ENCODE measurements at places on chromosomes 12 and 14.

- no peak for DNase-seq
These were observed 44.2 kb upstream of the MANSC4 start for GRCh38 chr12:27824126-27824842.

- DNase-seq, result no peak
These were observed 30.6 kb upstream of the TMX1 start for GRCh38 chr14:51209457-51209856.

- no peak for DNase-seq
These were observed 9.2 kb upstream of the FGF23 start for GRCh38 chr12:4388662-4389061.

- no peak for DNase-seq
These were observed 63.1 kb downstream of the LRRC9 start for GRCh38 chr14:59983048-59983447.

DNA sequence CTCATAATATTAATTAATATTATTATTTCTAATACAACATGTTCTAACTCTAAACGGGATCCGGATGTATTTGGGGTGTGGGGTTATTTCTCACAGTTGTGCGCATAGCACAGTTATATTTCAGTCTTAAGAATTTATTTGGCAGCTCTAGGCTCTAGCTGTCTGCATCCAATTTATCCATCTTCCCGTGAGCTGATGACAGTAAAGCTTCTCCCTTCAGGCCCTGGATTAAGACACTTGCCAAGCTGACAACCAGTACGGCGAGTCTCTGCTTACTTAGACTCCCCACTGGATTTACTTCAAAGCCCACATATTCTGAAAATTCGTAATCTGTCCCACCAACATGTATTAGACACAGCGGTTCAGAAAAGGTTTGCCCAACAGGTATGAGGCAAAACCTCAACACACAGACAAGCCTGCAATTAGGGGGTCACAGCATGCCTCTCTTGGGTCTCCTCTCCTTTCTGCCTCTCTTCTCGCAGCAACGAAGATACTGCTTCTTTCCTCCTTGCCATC is 232.9 kb upstream of the TMTC1 start:
- DNase-seq, result no peak

GRCh38 chr12:75554556-75554880 is 43.1 kb upstream of the KRR1 start:
- DNase-seq, result no peak

DNA sequence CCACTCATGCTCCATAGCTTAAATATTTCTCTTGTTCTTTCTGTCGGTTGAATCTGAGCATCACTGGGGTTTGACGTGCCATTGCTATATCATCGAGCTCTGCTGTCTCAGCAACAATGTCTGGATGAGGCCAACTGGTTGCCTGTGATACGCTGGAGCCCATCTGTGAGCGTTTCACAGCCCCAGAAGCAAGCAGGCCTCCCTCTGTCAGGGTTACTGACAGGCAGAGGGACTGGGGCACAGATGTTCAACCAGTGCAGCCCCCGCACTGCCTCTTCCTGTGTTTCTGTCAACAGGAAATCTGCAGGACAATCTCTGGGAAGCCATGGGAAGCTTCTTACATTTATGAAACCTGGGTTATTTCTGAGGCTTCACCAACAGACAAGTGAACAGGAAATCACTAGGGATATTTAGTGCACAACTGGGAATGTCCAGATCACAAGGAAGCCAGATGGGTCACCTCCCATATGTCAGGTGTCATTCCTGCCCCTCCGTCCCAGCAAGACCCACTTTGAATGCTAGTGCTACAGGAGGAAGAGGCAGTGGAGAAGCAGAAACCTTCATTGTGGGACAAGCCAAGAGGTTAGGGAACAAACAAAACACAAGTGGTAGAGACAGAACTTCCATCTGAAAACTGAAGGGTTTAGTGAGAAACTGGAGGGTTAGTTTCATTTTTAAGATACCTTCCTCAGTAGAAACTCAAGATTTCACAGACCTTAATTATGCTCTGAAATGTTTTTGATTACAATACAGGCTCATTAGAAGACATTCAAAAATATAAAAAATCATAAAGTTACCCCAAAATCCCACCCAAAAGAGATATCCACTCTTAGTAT is 24.1 kb downstream of the DMAC2L start:
- DNase-seq, result no peak

DNA sequence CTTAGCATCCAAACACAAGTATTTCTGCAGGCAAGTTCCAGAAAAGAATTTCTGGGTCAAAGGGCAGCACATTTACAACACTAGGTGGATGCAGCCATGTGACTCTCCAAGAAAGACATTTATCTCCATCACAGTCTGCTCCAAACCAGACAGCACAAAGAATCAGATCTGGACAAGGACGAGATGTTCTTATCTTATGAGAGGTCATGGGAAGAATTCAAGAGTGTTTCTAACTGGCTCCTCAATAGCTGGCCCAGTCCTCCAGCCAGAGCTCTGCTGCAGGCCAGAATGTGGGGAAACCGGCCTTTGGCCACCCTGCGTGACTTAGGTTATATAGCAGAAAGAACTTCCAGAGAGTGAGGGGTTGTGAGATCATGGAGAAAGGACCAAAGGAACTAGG is 17.4 kb downstream of the TMEM119 start:
- no peak for DNase-seq

DNA sequence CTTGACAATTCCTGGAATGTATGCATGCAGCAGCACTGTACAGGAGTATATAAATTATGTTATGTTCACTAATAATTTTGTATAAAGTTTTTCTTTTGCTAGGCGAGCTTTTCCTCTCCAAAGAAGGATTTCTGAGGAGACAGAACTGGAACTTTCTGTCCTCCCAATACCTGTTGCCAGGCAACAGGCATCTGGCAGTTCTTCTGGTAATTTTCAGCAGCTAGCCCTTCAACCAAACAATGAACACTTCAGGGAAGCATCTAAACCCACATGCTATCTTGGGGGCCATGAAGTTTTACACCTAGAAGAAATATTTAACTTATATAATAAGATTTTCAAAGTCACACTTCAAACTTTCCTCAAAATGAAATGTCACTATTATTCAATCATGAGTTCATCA is 162.9 kb upstream of the SYT10 start:
- no peak for DNase-seq

GRCh38 chr12:98084391-98084790 is 431.0 kb upstream of the TMPO start:
- DNase-seq, result no peak

- DNase-seq, result no peak
These were observed 12.6 kb downstream of the DTX1 start for GRCh38 chr12:113069149-113069548.

DNA sequence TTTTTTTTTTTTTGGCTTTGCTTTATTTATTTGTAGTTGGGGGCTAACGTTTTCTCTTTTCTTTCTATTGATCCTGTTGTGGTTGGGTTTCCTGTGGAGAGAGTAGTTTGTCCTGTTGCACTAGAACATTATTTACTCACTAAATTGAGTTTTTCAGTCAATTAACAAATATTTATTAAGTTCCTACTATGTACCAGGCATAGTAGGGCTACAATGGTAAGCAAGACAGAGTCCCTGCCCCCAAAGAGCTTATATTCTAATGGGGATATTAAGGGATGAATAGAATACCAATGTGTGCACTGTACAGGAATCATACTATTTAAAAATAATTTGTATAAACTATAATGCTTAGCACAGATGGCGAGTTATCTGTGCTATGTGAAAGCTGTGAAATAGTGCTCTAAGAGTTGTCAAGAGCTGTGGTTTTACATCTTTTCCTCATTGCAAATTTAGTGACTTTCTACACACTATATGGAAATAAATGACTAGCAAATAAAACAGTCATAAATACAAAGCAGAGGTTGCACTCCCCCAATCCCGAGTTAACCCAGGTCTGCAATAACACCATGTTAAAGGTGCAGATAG is 94.9 kb downstream of the GPR135 start:
- DNase-seq, result no peak

DNA sequence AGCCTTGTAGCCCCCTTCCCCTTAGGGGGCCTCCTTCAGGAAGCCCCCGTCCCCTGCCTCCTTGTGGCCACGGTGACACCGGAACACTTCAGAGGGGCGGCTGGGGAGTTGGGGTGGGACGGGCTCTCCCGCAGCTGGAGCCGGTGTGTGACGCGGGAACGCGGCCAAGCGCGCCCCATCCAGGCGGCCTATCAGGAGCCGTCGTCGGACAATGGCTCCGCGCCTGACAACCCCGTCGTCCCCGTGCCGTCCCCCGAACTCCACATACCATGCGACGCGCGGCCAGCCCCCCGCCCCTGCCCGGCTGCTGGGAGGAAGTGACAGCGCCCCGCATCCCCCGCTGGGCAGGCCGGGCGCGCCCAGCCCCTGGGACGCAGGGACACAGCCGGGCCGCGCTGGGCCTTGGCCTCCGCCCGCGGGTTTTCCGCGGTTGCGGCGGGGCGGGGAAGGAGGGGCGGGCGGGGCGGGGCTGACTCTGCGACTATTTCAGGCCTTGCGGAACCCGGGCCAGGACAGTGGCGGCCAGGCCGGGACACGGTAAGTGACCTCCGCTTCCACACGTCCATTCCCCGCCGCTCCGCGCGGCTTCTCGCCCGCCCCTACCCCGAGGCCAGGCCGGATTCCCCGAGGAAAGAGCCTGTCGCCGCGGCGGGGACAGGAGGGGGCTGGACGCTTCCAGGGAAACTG is at the start of gene TNFAIP2:
TSS of gene TNFAIP2 (plus strand) at position 515 of the 687 bp plus-strand sequence. CDS start 2,997 bp downstream, outside the sequence.
- no peak for DNase-seq

GRCh38 chr14:36580141-36580855 is 2.1 kb downstream of the NKX2-8 start:
- DNase-seq, result no peak

DNA sequence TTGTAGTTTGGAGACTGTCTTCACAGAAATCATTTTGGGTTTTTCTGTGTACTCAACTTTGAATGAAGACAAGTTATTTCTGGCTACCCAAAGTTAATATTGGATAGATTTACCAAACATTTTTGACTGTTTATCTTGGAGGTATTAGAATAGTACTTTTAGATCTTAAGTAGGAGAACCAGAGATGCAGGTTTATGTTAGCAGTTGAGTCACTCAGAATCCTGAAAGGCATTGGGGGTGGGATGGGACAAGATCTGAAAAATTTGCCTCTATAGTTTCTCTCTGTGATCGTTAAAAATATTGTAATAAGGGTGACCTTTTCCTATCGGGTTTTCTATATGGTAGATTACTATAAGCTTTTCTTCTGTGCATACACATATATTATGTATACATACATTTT is 112.3 kb downstream of the TTC6 start:
- no peak for DNase-seq

GRCh38 chr14:92677087-92677668 is 71.2 kb downstream of the LGMN start:
- DNase-seq, result no peak

- no peak for DNase-seq
These were observed 335.6 kb downstream of the TMEM121 start for GRCh38 chr14:105861985-105862465.

- DNase-seq, result no peak
These were observed at the start of gene CLECL1 for GRCh38 chr12:9732921-9733461. Gene CLECL1 (minus strand): TSS chr12:9733097.

Data from effector memory CD8-positive, alpha-beta T cell (primary cell).